ENCODE measurements at places on chromosomes 12 and 14.

DNA sequence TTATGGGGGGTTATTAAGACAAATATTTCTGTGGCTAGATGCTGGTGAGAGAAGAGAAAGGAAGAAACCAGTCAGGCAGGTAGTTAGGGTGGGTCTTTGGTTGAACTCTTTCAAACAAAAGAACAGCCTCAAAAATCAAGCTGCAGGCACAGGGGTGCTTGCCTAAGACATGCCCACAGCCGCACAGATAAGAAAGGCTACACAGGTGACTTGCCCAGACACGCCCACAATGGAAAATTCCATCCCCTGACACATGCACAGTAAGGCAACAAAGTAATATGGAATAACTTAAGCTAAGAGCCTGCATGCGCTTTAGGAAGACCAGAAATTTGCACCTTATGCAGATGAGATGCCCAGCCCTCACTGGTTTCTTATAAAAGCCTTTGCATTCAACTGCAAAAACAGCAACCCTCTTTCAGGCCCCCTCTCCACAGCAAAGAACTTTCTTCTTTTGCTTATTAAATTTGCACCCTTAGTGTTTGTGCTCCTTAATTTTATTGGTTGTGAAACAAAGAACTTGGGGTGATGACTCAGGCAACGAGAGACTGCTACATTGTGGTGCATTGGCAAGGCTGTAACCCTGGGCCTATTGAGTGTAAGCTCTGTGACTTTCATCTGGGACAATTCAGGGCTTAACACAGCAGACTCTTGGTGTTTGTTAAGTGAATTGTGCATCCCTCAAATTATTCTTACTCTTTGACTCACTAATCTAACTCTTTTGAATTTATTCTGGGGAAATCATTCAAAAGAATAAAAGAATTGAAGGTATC is 149.4 kb downstream of the RPAP3 start:
- no peak for DNase-seq

GRCh38 chr14:77883847-77884238 is 83.9 kb downstream of the ADCK1 start:
- DNase-seq: no peak

DNA sequence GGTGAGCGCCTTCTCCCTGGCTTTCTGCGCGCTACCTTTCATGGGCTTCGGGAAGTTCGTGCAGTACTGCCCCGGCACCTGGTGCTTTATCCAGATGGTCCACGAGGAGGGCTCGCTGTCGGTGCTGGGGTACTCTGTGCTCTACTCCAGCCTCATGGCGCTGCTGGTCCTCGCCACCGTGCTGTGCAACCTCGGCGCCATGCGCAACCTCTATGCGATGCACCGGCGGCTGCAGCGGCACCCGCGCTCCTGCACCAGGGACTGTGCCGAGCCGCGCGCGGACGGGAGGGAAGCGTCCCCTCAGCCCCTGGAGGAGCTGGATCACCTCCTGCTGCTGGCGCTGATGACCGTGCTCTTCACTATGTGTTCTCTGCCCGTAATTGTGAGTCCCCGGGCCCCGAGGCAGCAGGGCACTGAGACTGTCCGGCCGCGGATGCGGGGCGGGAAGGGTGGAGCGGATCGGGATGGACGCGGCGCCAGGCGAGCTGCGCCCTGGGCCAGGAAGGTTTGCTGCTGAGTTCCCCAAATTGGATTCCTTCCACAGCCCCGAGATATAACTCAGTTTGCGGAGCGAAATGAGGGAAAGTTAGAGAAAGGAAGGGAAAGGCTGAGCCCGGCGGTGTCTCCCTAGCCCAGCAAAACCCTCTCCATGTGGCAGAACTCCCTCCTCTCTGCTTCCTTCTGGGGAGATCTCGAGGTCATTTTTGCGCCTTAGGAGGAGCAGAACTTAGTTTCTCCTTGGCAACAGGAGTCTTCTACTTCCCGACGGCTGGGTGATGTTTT is 972 bp downstream of the PTGDR start:
- DNase-seq: no peak

DNA sequence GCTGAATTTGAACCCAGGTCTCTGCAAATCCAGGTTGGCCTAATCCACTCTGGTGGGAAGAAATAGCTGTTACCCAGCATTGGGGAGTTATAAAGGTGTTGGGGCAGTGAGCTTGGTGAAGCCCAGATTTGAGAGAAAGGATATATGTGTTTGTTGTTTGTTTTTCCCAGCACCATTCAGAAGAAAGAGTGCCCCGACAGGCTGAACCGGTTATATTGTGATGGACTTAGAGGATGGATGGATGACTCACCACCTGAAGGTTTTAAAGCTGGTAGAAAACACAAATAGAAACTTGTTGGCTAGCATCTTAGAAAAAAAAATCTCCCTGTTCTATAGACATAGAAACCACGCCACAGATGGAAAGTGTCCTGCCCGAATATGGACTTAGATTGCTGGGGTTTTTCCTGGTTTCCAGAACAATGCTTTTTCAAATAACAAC is 404.6 kb downstream of the MED13L start:
- DNase-seq: no peak

DNA sequence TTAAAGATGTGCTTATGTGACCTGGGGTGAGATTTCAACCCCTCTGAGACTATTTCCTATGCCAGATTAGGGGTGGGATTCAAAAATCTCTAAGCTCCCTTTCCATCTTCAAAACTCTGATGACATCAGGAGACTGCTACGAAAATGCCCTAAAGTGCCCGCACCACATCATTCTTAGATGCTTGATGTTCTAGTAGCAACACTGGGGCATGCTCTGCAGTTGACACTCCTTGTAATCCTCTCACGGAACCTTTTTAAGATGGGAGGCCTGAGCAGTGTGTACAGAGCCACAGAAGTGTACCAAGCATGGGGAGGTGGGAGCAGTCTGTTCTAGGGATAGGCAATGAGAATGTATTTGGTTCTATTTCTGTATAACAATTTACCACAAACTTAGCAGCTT is 12.2 kb downstream of the FOS start:
- DNase-seq: no peak

- DNase-seq: no peak
Measured at GRCh38 chr12:123223241-123223668, 9.7 kb downstream of the MPHOSPH9 start.

DNA sequence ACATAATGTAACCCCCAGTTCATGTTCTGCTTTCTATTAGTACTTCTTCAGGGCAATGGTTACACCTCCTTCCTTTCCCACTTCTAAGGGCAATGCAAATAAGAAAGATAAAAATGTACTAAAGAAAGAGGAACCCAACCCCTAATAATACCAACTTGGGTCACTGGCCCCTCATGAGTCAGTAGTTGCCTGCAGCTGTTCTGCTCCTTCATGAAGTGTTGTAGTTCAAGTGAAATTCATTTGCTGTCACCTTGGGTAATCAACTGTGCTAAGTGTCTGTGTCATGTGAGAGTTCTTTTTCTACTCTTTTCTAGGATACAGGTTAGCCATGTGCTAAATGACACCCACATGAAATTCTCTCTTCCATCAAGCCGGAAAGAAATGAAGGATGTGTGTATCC is 91.8 kb downstream of the PLXNC1 start:
- no peak for DNase-seq

GRCh38 chr12:129902371-129903091 is 1.3 kb downstream of the TMEM132D start:
- DNase-seq: no peak

- DNase-seq: no peak
Measured at GRCh38 chr12:45540661-45541341, 188.7 kb upstream of the ARID2 start.

- DNase-seq: no peak
Measured at GRCh38 chr14:51978681-51979085, 10.7 kb upstream of the RTRAF start.

- no peak for DNase-seq
Measured at GRCh38 chr12:130981911-130982310, 28.2 kb downstream of the ADGRD1 start.

- DNase-seq: no peak
Measured at GRCh38 chr14:61430066-61430757, 108.8 kb downstream of the PRKCH start.

GRCh38 chr12:119008691-119009221 is 27.4 kb downstream of the SRRM4 start:
- no peak for DNase-seq

DNA sequence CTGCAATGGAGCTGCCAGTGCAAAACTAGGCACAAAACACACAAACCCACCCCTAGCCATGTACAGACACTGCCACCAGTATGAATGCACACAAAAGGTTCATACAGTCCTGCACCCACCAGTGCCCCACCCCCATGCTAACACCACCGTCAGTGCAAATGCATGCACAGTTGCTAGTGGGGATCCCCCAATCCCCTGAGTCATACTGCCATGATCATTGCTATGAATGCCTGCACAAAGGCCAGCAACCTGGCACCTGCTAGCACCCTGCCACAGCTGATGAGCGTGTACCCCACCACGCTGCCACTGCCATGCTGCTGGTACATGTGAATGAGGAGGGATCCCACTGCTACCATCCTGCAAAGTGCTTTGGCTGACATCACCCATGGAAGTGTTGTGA is 23.9 kb downstream of the PZP start:
- DNase-seq: no peak

GRCh38 chr14:22887990-22888378 is 5.0 kb downstream of the REM2 start:
- DNase-seq: no peak

GRCh38 chr14:104898870-104899510 is 25.7 kb upstream of the PLD4 start:
- no peak for DNase-seq

- no peak for DNase-seq
Measured at GRCh38 chr14:23933742-23934128, 19.8 kb upstream of the DHRS4 start.

DNA sequence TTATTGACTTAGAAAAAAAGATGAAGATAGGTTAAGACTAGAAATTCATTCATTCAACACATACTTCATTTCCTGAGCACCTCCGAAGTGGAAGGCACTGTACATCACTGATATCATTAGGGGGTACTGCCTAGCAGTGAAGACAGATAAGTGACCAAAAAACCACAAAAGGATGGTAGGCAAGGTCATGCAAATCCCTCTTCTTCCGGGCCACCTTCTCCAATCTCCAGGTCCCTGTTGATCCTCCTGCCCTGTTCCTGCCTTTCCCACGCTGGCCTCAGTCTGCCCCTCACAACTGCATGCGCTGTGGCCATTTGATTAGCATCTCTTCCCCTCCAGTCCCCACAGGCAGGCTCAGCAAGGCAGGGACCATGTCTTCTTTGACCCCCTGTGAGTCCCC is 60.8 kb downstream of the SETD3 start:
- DNase-seq: no peak

GRCh38 chr12:30953951-30954751 is 27.6 kb downstream of the TSPAN11 start:
- DNase-seq: no peak

- no peak for DNase-seq
Measured at GRCh38 chr14:101704140-101704539, 57.4 kb upstream of the PPP2R5C start.
